ENCODE measurements at places on chromosomes 11 and 22. TPM values are rescaled to one million over a fixed set of nuclear protein-coding genes. Genes with fewer than 3 reads are reported as not detected.

DNA sequence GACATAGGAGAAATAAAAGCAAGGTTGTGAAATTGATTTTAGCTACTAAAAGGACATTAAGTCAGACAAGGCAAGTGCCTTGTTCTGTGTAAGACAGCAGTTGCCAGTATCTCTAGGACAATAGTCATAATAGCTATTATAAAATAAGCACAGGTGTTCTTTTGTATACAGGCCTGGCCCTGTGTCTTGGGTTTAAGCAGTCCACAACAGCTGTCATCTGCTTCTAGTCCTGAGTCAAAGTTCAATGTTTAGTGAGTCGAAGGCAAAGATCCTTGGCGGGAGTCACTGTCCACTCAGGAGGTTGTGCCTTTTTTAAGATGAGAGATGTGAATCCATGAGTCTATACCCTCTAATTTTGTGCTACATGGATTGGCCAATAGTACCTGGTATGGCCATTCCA, 79.5 kb downstream of the SC5D start:
- DNase-seq = no peak

DNA sequence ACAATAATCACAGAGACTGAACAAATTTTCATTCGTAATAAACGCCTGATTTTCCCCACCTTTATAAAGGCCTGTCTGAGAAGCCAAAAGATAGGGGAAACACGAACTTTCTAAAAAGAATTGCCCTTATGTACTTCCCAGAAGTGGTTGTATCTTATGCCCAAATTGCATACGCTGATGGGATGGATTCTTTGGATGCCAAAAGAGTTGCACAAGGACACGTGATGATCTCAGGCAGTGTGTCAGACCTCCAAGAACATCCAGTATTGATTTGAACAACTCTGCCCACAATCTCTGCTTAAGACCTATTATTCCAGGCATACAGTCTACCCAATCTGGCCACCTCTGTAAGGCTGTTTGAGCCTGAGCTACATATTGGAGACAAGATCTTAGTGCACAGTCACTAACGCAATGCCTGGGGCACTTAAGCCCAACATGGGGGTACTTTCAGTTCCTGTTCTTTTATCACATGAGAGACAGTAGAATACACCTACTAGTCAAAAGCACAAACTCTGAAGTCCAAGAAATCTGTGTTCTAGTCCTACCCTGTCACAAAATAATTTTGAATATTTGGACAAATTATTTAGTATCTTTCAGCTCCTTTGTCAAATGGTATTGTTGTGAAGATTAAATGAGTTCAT, 38.9 kb downstream of the OR10A6 start:
- DNase-seq = peak; percentile 81

DNA sequence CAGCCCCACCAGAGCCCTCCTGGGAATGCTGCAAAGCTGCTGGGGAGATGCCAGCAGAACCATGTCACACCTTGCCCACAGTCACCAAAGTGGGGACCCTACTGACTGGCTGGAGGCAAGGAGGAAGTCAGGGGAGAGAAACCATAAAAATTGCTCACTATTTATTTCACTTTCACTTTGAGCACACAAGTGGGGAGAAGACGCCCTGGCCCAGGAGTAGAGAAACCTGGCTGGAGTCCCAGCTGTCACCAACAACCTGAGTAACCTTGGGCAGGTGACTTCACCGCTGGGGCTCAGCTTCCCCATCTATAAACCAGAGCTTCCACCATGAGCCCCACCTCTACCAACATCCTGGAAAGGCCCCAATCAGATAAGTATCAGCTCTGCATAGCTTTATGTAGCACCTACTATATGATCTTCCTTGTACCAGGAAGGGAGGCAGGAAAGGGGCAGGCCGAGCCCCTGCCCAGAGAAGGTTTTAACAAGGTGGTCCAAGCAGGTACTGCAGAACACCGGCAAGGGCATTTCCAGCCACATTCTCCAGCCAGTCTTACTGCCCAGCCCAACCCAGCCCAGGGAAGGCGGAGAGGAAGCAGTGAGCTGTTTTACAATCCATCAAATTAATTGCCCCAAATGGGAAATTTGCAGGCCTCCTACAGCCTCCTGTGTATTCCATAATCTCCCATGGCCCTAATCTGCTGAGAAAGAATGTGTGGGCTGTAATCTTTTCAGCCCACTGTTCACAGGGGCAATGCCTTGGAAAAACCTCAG, 27.6 kb downstream of the PLEKHA7 start:
- no peak for DNase-seq

Gene SPTY2D1
- total RNA-seq = 19.7 TPM

Gene PLA2G3
- total RNA-seq = not detected

Gene SEC14L6
- not detected for total RNA-seq

DNA sequence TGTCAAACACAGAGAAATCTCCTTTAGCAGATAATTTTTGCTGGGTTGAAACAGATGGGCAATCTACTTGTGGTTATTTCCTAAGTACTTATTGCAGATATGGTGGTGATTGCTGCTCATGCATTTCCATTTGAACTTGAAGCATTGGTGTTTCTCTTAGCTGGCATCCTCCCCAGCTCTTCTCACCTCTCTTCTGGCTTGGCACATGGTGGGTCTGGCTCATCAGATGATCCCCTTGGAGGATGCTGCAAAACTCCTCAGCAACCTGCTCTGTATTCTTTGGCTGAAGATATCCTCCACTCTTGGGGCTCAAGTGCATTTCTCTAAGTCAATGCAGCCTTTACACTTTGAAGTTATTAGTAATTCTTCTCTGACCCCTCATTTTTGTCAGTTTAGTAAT, 87.3 kb upstream of the MYO18B start:
- no peak for DNase-seq

DNA sequence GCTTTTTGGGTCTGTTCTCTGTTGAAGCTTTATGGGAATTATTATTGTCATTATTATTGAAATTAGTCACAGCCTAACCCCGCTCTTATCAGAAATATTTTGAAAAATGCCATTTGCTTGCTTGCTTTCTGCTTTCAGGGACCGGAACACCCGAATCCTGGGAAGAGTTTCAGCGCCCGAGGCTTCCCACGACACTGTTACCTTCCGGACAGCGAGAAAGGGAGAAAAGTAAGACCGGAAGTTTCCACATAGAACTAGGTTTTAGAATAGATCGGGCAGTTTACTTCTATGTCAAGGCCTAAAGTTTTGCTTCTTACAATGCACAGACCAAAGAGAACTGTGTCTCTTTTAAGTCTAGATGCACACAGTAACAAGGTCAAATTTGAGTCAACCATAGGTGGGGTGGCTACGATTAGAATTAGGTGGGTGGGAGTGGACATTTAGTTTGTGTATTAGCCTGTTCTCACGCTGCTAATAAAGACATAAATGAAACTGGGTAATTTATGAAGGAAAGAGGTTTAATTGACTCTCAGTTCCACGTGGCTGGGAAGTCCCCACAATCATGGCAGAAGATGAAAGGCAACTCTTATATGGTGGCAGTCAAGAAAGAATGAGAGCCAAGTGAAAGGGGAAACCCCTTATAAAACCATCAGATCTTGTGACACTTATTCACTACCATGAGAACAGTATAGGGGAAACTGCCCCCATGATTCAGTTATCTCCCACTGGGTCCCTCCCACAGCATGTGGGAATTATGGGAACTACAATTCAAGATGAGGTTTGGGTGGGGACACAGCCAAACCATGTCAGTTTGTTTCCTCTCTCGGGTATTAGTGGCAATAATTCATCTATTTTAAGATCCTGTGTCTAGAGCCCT, 12.9 kb downstream of the MPEG1 start:
- no peak for DNase-seq

GRCh38 chr11:35723493-35723892, 60.9 kb downstream of the TRIM44 start:
- DNase-seq = no peak

Gene PLAAT5
- not detected for total RNA-seq
